Psoas muscle (tissue), 8 donors: ENCODE measurements at places on chromosomes 4 and X. TPM values are rescaled to one million over a fixed set of nuclear protein-coding genes. Genes with fewer than 3 reads are reported as not detected.

DNA sequence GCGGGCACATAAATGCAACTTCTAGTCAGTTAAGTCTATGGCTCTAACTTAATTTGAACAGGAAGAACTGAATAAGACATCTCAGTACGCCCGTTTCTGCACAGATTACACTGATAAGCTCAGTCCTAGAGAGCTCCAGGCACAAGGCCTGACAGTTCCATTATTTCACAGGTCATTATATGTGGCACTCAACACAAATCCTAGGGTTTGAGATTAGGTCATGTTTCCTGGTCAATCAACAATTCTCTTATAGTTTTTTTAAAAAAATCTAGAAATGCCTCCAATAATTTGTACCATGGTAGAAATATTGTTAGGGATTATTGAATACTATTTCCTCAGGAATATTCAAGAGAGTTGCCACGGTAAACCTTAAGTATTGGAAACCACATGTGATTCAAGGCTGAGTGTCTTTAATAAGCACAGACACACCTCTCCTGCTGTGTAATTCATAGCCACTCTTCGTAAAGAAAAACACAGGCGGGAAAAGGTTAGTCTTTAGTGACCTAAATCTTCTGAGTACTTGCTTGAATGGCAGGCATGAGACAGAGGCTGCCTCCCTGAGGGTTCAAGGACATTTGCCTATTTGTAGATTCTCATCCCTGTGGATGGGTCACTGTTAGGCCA, 342.9 kb upstream of the ADGRL3 start:
- no peak for DNase-seq

DNA sequence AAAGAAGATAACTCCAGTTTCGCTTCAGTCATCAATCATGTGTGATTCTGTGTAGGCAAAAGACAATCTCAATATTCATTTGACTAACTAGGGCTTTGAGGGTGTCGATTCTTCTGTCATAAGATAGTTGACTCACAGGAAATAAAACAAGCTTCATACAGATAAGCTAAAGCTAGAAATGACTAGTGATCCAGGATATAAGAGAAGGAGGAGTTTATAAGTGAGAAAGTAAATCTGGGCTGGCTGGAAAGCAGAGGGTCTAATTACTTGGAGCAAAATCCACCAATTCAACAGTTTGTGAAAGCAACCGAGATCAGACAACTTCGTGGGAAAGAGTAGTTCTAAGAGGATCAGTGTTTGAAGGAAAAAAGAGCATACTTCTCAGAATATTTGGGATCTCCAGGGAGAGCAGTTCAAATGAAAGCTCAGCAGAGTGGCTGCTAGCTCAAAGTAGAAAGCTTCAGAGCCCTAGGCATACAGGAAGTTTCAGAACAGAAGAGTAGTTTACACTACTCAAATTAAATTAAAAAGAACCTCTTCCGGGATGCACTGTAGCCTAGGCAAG, 429.3 kb downstream of the INPP4B start:
- DNase-seq: no peak

DNA sequence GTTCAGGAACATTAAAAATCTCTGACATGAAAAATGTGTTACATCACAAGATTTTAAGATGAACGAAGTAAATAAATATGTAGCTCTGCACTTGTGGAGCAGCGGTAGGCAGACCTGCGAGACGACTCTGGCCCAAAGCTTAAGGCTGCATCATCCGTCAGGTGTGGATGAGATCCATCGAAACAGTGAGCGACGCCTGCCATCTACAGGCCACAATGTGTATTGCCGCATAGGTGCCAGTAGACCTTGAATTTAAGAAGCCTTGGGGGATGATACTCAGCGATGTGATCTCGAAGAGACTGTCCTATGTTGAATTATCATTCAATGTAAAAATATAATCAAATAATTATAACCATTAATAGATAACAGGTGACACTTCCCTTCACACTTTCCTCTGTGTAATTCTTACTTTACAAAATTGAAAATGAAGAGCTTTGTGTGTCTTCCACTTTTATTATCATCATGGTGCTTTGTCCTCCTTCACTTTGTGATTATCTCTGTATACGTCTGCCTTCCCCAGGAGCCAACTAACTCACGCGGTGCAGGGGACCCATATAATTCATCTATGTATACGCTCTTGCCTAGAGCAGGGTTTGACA, 851.0 kb downstream of the RAB28 start:
- DNase-seq: peak; percentile 70

DNA sequence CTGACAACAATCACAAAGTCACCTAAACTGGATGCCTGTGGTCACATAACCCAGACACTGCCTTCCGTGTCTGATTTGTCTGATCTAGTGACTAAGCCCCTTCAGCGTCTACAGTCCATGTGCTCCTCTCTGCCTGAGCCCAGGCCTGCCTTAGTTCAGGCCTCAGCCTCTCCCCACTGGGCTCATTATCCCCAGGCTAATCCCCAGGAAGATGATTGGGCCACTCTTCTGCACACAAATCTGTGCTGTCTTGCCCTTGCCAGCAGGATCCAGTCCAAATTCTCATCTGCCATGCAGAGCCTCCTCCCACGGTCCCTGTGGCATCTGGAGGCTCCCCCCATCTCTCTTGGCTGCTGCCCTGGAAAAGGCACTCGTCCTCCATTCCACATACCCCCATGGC, 96.5 kb downstream of the SLC2A9 start:
- no peak for DNase-seq

GRCh38 chrX:86604607-86605006, 456.4 kb downstream of the DACH2 start:
- no peak for DNase-seq

DNA sequence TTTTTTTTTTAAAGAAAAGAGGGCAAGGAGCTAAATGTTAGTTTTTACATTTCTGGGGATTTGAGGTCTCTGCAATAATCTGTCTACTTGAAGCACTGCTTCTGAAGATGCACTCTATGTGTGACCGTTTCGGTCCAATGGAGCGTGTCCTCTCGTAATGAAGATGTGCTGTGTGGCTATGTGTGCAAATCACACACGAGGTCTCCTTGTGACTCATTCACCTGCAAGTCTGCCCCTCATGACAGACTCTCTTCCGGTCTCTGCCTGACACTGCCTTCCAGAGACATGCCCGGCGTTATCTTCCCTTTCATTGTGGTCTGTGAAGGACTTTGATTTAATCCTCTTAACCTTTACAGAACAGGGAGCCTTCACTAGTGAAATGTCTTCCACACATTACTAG, 84.3 kb downstream of the TRAM1L1 start:
- no peak for DNase-seq

DNA sequence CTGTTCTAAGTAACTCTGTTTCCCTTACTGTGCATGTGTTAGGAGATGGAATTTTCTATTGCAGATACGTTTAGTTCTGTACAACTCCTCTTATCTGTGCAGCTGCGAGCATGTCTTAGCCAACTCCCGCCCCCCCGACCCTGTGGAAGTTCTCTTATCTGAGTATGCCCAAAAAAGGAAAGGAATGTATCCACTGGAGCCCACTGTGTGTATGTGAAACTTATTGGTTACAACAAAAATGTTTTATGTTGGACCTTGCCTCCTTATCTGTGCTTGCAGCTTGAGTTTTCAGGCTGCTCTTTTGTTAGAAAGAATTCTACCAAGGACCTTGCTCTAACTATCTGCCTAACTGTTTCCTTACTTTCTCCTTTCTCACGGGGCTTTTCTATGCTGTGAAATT, 24.2 kb upstream of the DCAF8L2 start:
- DNase-seq: no peak

NDST3 gene
- not detected for total RNA-seq

GRCh38 chr4:8058031-8058479, 100.6 kb downstream of the ABLIM2 start:
- no peak for DNase-seq

DNA sequence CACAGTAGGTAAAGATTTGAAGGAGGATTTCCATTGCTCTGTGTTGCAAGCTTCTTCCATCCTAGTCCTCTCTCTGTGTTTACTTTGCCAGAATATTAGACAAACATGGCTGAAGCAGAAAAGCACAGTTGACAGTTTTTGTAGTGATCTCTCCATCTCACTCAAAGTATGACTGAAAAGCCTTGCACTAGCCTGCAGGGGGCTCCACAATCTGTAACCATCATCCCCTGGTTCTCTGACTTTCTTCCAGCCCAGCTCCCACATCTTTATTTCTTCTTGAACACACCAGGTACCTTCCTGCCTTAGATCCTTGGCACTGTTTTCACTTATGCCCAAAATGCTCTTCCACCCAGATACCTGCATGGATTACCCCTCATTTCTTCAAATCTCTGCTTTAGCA, 34.1 kb upstream of the HHIP start:
- no peak for DNase-seq

CNGA1 gene
- 0.71 TPM for total RNA-seq

GRCh38 chr4:3223346-3223745, 25.6 kb upstream of the MSANTD1 start:
- DNase-seq: peak; percentile 3

DNA sequence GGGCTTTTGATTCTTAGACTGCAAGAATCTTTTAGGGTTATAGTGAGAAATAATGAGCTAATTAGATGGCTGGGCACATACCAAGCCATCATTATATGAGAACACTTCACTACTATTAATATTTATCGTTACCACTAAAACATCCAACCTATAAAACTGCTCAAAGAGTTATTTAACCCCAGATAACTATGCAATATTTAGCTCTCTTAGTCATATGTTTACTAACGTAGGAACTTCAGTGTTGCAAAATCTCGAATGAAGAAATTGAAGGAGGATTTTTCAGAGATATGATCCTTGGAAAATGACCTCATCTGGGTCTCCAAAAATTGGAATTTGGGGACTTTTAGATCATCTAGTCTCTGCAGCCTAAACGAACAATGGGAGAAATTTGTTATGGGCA, 265.0 kb upstream of the RPS6KA3 start:
- DNase-seq: no peak

DNA sequence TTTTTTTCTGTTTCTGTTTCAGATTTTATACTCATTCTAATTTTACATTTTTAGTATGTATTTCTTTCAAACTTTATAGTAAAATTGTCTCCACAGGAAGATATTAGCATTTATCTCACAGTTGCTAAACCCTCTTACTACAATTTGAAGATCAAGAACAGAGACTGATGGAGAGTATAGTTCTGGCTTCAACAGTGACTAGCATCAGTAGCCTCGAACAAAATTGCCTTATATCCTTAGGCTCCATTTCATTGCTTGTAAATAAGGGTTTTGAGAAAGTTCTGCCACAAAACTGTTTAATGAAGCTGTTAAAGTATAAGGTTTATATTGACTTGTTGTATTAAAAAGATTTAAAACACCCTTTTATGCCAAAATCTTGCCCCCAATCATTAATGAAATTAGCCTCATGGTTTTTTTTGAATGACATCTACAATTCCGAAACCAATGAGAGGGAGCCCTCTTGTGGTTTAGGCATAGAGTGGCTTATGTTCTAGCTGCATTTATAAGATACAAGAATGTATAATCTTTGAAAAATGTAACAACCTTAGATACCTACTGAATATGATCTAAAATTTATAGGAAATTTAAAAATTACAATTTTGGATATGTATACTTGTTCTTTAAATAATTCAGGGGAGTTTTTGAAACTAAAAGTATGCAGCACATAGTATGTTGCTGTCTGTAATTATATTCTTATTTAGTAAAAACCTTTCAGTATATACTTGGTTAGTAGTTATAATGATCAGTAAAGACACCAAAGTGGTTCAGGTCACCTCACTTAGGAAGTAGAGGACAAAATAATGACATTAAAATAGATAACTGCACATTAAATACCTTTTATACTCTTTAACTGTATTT, 109.8 kb upstream of the HPGD start:
- no peak for DNase-seq

- no peak for DNase-seq
Measured at GRCh38 chr4:82787342-82787741, 11.3 kb downstream of the SCD5 start.

DNA sequence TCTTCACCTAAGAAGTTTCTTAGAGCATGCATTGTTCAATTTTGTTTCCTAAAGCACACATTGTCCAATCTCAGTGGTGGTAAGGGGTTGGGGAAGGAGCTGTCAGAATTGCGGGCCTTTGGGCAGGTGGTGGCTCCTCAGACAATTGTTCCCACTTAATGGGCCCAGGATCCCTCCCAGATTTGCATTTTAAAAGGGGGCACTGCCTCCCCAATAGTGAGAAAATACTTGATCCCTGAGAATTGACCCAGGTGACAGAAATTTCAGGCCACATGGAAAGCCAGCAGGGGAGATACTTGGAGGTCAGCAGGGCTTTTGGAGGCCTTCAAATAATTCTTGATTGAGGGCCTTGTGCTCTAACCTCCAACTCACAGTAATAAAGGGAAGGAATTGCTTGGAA, 217.1 kb downstream of the ZNF674 start:
- DNase-seq: no peak

- DNase-seq: no peak
Measured at GRCh38 chr4:55928846-55929245, 19.9 kb upstream of the CEP135 start.

CNKSR2 gene
- total RNA-seq: 0.11 TPM

IL2 gene
- not detected for total RNA-seq

F11 gene
- 0.22 TPM for total RNA-seq

DNA sequence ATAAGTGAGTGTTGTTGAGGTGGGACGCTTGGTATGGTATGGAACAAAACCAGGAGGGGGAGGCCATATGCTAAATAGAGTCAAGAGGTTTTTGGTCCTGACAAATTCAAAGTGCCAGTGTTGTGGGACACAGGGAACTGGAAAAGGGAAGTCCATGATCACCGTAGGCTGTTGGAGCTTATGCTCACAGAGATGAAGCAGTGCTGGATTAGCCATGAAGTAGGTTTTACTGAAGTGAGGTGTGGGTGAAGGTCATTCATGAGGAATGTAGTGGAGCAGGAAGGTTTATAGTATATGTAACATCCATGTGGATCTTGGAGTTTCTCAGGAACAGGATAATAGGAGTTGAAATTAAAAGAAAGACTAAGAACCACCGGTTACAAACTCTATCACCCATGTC, 256.1 kb upstream of the PITX2 start:
- DNase-seq: no peak

IQCM gene
- not detected for total RNA-seq

CYTL1 gene
- total RNA-seq: not detected

DNA sequence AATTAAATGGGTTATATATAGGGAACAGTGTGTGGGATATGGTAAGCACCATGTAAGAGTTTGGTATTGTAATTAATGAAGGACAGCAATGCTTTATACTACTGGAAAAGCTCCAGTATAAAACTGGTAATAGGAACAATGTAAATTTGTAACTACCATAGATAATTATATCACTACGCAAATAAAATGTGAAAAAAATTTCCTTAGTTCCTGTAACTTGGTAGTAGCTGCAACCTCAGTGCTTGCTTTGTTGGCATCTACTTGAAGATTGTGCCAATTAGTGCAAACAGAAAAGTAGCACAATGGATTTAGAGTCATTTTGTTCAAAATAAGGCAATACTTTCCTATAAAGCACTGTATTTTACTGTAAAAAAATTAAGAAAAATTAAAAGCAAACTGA, 34.4 kb upstream of the SH3RF1 start:
- no peak for DNase-seq

NXF2 gene
- not detected for total RNA-seq
